ENCODE measurements at places on chromosomes 11 and 22. TPM values are rescaled to one million over a fixed set of nuclear protein-coding genes. Genes with fewer than 3 reads are reported as not detected.

SEC14L6 gene
- polyA plus RNA-seq = 0.09 TPM

GAL gene
- not detected for polyA plus RNA-seq

DNA sequence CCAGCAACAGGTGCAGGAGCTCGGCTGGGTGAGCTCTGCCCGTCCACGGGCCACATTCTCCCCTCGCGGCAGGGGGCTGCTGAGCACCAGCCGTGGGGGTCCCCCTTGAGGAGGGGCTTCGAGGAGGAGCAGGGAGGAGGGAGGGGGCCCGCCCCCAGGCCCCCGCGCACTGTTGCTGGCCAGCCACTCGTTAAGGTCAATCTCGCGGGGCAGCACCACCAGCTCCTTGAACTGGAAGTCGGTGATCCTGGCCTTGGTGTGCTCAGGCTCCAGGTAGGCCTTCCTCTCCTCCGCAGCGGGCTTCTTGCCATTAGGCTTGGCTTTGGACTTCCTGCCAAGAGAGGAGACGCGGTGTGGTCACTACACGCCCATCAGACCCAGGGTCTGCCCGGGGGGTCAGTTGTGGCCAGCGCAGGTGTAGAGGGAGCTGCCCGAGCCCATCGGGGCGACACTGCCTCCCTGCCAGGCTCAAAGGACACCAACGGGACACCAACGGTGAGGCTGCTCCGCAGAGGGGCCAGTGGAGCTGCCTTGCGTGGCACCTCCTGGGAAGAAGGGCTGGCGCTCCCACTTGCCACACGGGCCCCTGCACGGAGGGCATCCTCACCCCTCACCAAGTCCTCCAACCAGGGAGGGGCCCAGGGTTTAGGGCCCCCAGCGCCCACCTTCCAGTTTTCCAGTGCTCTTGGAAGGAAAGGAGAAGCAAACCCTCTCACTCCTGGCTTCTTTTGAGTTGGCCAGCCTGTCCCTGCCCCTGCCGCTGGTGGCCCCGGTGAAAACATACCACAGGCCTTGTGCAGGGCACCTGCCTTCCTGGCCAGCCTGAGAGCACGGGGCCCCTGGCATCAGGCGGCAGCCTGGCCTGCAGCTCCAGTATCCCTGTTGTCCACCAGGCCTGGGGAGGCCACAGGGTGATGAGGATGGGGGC lies 5.8 kb downstream of the MOB2 start:
- DNase-seq = no peak
- H3K4me3 ChIP-seq = no peak overlapping the region
- no peak overlapping the region for H3K27ac ChIP-seq
- H3K27me3 ChIP-seq = no peaks in the 10 kb centered on the region

- no peak overlapping the region for H3K27ac ChIP-seq
- H3K27me3 ChIP-seq = no peaks in the 10 kb centered on the region
- peaks cover 1% of the 10 kb centered on the region for H3K4me1 ChIP-seq
- DNase-seq = no peak
- H3K36me3 ChIP-seq = peaks cover 84% of the 10 kb centered on the region
- H3K4me3 ChIP-seq = no peak overlapping the region
Measured at GRCh38 chr11:46664612-46665011, 35.8 kb downstream of the ARHGAP1 start.

Data from CD4-positive, CD25-positive, alpha-beta regulatory T cell (primary cell).